ENCODE measurements at places on chromosomes 7 and 10.

DNA sequence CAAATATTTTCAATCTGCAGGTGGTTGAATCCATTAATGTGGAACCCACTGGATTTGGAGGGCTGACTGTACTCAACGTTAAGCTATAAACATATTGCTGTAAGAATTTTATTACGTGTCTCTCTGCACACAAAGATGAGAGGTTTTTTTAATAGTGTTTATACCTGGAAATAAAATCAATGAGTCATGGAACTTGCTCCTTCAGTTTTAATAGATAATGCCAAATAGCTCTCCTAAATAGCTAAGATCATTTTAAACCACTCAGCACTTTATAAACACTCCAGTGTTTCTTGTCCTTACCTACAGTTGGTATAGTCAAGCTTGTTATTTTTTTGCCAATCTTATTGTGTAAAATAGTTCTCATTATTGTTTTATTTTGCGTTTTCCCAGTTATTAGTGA, 455.6 kb upstream of the FZD8 start:
- no peak for DNase-seq

- DNase-seq, result no peak
These were observed 56.7 kb downstream of the NSUN6 start for GRCh38 chr10:18594574-18595156.

GRCh38 chr7:150408393-150409299, 29.5 kb downstream of the ZNF775 start:
- DNase-seq, result no peak

GRCh38 chr10:3811291-3811870, 26.4 kb upstream of the KLF6 start:
- no peak for DNase-seq

- DNase-seq, result peak; percentile 70
These were observed 101.1 kb upstream of the ABCB5 start for GRCh38 chr7:20514364-20514763.

DNA sequence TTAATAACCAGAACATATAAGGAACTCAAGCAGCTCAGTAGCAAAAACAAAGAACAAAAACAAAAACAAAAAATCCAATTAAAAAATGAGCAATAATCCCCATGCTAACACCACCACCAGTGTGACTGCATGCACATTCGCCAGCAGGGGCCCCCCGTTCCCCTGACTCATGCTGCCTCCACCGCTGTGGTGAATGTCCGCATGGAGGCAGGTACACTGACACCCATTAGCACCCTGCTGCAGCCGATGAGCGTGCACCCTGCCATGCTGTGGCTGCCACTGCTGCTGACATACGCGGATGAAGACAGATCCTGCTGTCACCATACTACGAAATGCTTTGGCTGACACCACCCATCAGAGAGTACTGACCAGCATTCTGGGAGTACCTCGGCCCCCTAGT, 321.6 kb upstream of the LRRTM3 start:
- no peak for DNase-seq

- DNase-seq, result no peak
These were observed 115.6 kb downstream of the DPP6 start for GRCh38 chr7:154167807-154168206.

DNA sequence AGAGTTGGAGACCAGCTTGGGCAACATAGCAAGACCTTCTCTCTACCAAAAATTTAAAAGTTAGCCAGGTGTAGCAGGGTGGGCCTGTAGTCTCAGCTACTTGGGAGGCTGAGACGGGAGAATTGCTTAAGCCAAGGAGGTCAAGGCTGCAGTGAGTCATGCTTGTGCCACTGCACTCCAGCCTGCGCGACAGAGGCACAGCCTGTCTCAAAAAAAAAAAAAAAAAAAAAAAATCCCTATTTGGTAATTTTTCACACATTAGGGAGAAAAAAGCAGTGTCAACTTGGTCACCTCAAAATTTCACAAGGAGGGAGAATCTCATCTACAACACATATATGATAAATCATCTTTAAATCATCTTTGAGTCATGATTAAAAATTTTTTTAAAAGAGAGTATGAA, 6.4 kb upstream of the ZNF398 start:
- no peak for DNase-seq

DNA sequence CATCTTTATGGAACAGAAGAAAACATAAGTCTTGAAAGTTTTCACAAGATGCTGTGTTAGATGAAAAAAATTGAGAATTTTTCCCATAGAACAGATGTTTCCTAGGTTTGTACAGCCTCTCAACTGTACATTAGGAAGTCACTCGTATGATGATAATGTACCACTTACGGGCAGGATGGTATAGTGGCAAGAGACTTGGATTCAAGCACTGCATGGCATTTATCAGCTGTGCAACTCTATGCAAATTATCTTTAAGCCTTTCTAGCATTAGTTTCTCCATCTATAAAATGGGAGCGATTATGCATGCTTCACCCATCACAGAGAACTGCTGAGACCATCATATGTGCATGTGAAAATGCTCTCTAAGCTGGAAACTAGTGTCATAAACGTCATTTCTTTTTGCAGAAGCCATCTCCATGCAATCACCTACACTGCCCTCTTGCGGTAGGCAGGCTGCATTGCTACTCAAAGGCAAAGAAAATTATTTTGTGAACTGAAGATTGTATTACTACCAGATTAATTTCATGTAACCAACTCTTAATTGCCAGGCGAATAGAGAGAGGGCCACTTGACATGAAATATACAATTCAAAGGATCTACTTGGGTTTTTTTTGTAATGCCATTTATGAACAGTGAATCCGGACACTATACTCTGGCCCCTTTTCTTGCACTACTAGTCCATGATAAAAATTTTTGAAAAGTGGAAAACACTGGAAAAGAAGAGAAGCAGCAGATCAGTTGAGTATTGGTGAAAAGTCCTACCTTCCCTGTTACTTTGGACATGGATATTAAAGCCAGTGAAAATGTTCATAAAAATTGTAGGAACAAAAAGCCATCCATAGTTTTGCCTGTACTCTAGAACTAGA, 102.3 kb downstream of the JAZF1 start:
- DNase-seq, result peak; percentile 70

DNA sequence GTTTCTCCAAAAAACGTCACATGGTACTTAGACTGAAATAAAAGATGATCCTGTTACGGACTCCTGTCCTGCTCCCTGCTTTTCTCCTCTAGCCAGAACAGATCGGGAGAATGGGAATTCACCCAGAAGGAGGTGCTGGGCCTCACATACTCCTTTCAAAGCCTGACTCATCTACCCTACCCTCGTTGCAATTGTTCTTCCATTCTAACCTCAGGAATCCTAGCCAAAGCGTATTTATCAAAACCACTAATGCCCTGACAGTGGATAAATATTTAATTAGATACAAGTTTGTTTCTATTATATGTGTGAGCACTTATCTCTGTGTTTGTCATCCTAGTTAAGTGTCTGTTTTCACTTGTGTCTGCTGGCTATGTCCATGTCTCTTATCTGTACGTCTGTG, 21.7 kb downstream of the ZCWPW1 start:
- no peak for DNase-seq

- no peak for DNase-seq
These were observed 211.4 kb downstream of the TNS3 start for GRCh38 chr7:47370461-47371042.

DNA sequence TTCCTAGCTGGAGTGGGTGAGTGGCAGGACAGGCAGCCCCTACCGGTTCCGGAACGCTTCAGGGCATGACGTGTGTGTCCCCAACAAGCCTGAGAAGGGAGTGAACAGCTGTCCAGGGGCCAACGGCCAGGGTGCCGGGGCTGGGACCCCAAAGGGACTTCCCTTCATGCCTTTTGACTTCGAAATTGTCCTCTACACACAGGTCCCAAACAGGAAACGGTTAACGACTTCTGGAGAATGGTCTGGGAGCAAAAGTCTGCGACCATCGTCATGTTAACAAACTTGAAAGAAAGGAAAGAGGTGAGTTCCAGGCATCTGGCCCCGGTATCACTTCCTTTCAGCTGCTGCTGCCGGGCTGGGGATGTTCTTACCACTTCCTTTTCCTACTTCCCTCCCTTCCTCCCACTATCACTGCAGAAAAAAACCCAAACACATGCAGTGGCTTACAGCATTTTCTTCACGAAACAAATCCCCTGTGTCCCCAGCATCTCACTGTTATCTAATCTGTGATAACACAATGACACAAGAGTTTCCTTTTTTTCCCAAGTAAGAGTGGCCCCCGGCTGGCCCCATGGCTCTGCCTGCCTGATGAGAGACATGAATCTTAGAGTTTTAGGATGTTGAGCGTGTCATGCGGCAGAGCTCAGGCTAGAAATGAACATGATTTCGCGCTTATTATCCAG, 63.2 kb downstream of the MKI67 start:
- no peak for DNase-seq

DNA sequence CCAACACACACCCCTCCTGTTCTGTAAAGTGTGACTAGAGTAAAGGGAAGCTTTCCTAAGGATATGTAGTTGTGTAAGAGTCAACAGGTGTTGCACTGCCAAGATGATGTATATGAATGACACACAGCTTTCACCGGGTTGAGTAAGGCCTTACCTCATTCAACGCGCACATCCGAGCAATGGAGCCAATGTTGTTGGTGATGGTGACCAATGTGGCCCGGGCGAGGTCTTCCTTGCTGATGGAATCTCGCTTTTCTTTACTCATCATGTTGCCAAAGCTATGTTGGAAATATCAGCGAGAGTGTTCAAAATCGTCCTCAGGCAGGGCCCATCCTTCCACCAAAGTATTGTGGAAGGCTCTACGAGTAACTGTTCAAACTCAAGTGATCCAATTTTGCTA, 52.0 kb downstream of the PANK1 start:
- DNase-seq, result no peak

GRCh38 chr7:76513817-76514799, 3.8 kb downstream of the UPK3B start:
- DNase-seq, result no peak

GRCh38 chr10:14555807-14556206, 218.9 kb downstream of the FAM107B start:
- DNase-seq, result no peak

DNA sequence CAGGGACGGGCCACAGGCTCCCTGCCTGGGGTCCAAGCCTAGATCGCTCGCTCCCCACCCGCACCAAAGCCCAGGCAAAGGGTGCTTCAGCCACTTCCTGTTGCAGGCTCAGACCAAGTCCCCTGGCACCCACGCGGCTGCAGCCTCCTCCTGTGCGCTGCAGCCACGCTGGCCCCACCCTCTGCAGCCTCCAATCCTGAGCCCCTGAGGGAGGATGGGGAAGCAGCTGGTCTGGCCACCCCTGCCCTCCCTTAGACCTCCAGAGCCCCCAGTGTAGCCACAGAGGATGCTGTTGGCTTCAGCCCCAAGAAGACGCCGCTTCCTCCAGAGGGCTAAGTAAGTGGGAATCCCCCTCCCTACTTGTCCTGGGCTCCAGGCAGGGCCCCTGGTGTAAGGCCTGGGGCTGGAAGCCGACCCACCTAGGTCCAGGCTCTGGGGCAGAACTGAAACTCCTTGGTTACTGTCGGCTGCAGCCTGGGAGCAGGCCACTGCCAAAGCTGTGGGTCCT, 9.4 kb downstream of the LIMK1 start:
- peak; percentile 64 for DNase-seq

GRCh38 chr10:117546020-117546580, 3.6 kb downstream of the EMX2 start:
- no peak for DNase-seq

DNA sequence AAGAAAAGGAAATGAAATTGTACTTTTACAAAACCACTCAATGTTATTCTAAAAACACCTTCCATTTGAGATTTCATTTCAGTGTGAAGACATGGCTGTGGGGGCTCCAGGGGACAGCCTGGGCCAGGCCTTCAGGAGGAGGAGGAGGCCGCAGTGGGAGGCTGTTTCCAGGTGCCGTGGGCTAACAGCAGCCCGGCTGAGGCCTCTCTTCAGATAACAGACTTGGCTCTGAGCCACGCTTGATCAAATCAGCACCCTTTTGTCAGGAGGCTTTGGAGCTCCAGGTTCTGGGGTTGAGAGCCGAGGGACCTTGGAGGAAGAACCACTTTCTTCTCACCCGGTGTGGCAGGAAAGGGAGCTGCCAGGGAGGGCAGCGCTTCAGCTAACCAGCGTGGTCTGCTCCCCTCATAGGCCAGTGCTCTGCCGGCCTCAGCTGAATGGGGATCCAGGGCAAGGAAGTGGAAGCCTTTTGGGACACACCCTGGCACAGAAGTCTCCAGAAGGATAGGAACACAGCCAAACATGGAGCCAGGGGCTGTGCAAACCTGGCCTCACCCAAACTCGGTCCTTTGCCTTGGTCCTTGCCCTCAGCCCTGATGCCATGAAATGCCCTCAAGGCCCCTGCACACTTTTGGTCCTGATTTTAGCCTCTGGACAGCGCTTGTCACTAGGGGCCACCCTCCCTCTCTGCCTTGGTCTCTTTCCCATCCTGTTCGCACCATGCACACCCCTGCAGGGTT, 23.5 kb upstream of the CHST15 start:
- DNase-seq, result no peak

- DNase-seq, result no peak
These were observed 11.3 kb upstream of the SLIT1 start for GRCh38 chr10:97197030-97197500.

- DNase-seq, result no peak
These were observed 5.1 kb downstream of the PTTG1IP2 start for GRCh38 chr7:90474284-90475210.

GRCh38 chr10:130137090-130137448, 878 bp downstream of the GLRX3 start:
- DNase-seq, result no peak

DNA sequence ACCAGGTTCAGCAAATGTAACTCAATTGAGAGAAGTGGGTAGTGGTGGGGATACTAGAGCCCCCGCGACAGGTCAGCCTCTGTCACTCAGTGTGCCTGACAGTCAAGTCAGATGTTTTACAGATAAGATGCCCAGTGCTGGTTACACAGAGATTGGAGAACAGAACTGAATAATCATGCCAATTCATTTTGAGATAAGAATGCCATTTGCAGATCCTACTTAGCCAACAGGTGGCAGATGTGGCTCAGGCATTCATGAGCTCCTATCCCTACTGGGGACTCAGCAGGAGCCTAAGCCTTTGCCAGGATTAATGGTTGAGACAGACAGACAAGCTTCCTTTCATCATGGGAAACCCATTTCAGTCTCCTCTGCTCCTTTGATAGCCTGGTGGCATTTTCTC, 137.8 kb downstream of the MAPK8 start:
- no peak for DNase-seq

DNA sequence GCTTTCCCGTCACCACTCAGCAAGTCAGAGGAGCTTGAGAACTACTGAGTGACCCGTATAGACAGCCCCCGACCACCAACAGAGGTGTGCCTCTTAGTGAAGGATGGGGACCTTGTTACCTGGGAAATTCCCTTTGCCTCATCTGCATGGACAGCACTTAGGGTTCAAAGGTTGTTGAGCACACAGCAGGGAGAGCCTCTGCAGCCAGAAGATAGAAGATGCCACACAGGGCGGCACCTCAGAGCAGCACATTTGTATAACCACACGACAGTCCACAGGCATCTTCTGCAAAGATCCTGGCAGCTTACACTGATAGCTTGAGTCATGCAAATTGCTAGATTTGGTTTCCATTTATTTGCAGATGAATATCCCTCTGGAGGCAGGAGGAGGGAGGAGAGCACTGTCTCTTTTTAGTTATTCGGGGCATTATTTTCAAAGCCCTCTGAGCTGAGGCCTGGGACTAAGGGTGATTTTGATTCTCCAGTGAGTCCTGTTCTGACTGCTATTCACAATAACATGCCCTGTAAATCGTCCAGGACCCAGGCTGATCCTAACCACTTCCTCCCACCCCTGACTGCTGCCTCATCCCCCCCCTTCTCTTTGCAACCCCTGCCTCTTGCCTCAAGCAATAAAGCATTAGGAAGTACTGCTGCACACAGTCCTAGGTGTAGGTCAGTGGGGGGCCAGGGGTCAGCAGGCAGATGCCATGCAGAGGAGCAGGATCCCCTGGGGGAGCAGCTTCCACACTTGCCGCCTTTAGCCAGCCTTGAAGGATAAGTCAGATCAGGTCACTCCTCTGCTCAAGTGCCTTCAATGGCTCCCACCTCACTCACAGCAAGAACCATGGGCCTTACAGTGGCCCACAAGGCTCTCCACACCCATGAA, 24.6 kb upstream of the INMT start:
- no peak for DNase-seq
